ENCODE measurements at places on chromosomes 12 and 14.

- no peak for DNase-seq
These were observed 10.0 kb upstream of the CDCA4 start for GRCh38 chr14:105030836-105031396.

- DNase-seq, result no peak
These were observed 50.9 kb upstream of the BCL7A start for GRCh38 chr12:121970581-121971300.

DNA sequence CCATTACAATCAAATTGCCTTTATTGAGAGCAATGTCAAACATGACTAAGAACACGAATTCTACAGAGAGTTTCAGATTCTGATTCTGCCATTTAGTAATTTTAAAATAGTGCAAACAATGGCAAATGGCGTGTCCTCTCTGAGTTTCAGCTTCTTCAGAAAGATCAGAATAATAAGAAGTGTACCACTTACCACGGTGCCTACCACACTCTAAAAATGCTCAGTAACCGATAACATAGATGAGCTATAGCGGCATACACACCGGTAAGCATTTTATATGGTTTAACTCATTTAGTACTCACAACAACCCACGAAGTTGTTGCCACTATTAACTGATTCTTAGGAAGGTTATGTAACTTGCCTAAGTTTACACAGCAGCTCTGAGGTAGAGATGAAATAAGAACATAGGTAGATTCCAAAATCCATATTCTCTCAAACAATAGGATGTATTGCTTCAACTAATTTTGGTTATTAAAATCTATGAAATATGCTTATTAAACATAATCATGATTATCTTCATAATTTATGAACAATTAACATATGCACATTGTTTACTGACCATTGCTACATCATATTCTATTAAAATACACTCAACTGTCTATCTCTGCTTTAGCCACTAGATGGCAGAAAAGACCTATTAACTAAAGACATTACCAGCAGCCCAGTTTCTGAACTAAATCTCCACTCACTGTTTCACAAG, 38.3 kb downstream of the SLC6A15 start:
- peak; percentile 34 for DNase-seq

DNA sequence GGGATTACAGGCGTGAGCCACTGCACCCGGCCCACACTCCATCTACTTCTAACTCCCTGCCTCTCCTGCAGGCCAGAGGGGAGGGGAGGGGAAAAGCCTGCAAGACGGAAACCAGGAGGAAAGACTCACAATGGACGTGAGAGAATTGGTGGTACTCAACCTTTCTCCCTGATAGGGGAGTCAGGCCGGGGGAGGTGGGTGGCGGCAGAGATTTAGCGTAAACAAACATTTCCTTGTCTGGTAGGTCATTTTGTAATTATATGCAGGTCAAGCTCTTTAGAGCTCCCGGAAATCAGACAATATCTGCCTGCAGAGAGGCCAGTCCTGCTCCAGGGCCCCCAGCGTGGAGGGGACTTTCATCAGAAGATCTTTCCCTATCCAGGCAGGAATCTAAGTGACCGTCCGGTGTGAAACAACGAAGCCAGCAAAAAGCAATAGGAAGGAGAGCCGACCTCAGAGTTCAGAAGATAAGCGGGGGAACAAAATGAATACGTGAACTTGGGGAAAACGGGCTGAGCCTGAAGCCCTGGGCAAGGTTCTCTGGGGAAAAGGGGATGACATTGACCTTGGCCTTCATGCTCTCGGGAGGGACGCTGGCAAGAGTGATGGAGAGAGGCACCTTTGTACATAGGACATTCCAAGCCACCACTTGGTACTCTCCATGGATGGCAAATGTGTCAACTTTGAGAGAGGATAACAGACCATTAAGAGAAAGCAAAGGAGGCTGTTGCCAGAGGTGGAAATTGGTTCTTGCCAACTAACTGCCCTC, 62.3 kb downstream of the SPRING1 start:
- DNase-seq, result no peak

DNA sequence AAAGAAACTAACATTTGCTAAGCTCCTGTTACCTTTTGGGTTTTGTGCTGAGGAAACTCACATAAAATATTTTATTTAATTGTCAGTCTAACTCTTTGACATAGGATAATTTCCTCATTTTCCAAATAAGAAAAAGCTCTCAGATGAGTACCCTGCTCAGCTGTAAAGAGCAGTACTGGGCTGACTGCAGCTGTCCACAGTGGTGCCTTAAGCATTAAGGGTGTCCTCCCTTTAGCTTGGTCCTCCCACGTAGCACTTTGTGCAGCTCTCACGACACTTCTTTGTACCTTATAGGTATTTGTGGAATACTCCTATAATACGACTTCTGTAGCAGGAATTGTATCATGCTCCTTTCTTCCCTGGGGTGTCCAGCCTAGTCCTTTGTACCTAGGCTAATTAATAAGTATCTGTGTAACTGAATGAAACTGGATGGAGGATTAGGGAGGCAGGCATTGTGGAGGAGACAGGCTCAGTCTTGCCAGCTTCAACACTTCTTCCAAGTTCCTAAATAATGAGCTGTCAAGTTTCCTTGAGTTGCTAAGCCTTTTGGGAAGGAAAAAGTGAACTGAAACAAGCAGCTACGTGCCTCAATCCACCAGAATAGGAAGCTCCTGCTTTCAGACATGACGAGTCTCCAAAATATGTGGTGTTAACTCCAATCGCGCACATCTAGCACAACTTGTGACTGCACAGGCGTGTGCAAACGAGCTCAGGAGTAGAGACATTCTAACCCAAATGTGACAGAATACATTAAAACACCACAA, 123.0 kb downstream of the SLC38A4 start:
- DNase-seq, result peak; percentile 61

- DNase-seq, result no peak
These were observed 32.5 kb upstream of the EMP1 start for GRCh38 chr12:13163868-13164635.

DNA sequence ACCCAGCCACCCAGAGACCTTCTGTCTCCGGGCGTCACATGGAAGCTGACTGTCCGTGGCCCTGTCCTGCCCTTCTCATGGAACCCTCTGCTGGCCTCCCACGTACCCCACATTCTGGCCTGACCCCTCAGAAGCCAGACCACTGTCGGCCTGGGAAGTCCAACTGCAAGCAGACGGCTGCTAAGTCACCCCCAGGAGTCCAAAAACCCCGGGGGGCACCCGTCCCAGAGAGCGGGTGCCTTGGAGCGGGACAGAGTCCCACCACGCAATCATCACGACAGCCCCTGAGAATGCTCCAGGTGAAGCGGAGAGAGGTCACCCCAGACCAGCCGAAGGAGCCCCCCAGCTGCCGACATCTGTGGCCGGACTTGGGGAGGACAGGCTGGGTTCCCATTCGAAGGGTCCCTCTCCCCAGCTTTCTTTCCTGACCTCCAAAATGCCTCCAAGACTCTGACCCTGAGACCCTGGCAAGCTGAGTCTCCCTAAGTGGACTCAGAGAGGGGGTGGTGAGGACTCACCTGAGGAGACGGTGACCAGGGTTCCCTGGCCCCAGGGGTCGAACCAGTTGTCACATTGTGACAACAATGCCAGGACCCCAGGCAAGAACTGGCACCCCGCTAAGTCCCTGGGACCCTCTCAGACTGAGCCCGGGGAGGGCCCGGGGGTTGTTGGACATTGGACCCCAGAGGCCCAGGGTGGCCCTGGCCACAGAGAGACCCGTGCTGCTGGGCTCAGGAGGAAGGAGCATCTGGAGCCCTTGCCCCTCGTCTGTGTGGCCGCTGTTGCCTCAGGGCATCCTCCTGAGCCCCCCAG, 337.1 kb downstream of the TMEM121 start:
- no peak for DNase-seq

GRCh38 chr12:110561471-110562201, 21.5 kb downstream of the PPTC7 start:
- DNase-seq, result no peak

- no peak for DNase-seq
These were observed 183.0 kb downstream of the ERC1 start for GRCh38 chr12:1173781-1174617.

DNA sequence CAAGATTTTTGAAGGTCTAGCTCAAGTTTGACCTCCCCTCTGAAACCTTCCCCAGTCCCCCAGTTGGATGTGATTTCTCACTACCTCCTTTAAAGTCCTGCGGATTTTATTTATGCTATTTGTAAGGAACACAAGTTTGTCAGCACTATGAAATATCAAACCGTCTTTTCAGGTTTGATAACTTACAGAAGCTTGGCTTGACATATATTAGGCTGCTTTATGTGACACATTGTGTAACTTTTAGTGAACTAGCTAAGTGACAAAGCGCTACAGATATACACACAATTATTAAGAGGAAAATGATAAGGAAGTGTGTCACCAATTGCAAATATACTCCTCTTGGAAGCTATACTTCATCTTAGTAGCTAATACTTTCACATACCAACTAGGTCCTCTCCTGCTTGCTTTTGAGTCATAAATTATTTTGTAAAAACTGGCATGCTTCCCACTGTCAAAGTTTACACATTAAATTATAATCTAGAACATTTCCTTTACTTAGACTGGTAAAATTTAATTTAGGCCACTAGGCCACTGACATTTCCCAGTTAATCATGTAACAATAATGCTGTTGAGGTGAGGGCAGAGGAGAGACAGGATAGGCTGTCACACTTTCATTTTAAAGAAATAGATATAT, 149.5 kb downstream of the TMTC3 start:
- DNase-seq, result no peak

GRCh38 chr12:94172031-94172430, 23.7 kb downstream of the PLXNC1 start:
- no peak for DNase-seq

GRCh38 chr14:73795974-73796373, 55.7 kb upstream of the PTGR2 start:
- peak; percentile 88 for DNase-seq

DNA sequence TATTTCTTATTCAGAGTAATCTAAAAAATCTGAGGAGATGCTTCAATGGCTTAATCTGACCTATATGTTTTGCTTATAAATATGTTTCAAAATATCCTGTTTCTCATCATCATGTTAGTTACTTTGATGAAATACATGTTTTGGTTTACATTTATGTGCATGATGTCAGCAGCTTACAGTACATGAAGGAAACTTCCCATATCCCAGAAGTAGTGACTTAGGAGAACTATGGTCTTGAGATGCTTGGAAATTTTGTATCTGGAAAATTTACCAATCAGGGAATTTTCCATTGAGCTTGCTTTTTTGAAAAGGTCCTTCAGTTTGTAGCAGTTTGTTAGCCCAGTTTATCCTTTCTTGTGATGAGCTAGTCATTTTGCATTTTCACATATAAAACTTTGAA, 73.3 kb downstream of the RASSF8 start:
- no peak for DNase-seq

- DNase-seq, result no peak
These were observed 142.8 kb upstream of the AMIGO2 start for GRCh38 chr12:47222520-47223030.

DNA sequence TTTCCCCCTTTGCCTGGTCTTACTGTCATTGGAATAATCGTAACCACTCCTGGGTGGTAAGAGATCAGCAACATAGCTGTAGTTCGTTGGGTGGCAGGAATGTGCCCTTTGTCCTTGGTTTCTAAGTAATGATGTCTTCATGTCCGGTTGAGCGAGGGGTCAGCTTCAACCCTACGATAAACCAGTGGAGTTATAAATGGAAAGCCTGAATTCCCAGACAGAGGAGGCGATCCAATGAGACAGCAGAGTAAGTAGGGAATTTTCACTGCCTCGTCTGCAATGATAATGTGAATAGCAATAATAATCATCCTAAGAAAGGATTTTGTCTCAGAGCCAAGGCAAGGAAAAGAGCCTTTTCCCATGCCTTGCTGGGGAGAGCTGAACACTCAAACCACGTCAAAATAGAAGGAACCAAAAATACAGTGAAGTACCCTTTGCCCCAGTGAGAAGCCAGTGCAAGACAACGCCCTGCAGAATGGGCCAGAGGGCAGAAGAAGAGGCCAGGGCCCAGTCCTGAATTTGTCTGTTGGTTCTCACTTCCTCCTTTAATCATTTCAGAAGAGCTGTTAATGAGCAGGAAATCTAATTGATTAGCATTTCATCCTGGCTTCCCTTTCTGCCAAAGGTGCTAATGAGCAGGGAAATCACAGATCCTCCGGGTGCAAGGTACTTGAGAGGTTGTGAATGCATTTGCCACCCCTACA, 330.7 kb downstream of the CACNA1C start:
- DNase-seq, result no peak

- DNase-seq, result no peak
These were observed 54.1 kb downstream of the GRIP1 start for GRCh38 chr12:66624806-66625205.

DNA sequence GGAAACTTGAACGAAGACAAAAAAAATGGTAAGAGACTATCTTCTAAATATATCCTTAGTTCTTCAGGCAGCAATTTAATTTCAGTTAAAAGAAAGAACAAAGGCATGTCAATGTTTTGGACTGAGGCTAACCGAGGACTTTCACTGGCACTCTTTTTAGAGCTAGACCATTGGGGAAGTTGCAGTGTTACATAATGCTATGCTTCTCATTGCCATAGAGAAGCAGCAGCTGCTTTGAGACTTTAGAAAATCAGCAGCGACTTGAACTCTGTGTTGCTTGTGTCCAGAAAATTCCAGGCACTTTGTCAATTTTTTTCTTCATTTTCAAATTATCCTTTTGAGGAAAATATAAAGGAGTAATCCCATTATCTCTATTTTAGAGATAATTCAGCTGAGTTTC, 964.2 kb downstream of the NRXN3 start:
- no peak for DNase-seq

DNA sequence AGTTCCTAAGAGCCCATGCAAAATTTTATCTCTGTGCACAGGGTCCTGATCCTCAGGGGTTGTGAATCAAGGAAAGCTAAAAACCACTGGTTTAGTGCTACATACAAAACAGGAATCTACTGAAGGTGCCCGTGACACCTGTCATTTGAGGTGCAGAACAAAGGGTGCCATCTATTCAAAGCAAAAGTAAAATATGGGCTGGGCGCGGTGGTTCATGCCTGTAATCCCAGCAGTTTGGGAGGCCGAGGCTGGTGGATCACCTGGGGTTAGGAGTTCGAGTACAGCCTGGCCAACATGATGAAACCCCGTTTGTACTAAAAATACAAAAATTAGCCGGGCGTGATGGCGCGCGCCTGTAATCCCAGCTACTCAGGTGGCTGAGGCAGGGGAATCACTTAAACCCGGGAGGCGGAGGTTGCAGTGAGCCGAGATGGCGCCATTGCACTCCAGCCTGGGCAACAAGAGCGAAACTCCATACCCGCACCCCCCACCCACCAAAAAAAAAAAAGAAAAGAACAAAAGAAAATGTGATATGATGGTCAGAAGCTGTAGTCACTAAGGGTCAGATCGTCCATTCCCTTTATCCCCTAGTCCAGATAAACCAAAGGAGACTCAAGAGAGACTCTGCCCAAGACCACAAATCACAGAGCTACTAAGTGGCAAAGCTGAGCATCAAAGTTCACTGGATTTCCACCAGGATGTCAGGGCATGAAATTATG, 3.4 kb downstream of the PPTC7 start:
- DNase-seq, result no peak

DNA sequence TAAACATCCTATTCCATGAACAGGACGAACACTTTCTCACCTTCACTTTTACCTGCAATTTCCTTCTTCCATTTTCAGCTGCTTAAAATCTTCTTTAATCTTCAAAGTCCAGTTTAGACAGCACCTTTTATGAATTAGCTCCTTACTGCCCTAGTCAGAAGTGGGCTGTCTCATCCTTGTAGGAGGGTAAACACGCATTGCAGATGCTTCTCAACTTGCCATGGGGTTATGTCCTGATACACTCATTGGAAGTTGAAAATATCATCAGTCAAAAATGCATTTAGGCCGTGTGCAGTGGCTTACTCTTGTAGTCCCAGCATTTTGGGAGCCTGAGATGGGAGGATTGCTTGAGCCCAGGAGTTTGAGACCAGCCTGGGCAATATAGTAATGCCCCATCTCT, 35.2 kb downstream of the HMGA2 start:
- no peak for DNase-seq

Measured in HS-5 (cell line).